ENCODE measurements at places on chromosomes 4 and X. TPM values are rescaled to one million over a fixed set of nuclear protein-coding genes. Genes with fewer than 3 reads are reported as not detected.

DNA sequence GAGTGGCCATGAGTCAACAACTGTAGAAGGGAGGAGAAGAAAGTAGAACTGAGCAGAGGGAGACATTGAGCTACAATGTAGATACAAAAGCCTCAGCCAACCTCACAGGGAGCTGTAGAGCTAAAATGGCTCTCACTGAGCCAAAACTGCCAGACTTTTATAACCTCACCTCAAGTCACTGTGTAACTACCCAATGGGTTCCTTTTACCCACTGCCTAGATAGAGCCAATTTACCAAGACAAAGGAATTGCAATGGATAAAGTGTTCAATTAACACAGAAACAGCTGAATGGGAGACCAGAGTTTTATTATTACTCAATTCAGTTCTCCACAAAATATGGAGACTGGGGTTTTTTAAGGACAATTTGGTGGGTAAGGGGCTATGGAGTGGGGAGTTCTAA, 938.9 kb upstream of the GRIA3 start:
- DNase-seq: no peak

- DNase-seq: no peak
Measured at GRCh38 chrX:129649268-129650182, 5.2 kb downstream of the APLN start.

DNA sequence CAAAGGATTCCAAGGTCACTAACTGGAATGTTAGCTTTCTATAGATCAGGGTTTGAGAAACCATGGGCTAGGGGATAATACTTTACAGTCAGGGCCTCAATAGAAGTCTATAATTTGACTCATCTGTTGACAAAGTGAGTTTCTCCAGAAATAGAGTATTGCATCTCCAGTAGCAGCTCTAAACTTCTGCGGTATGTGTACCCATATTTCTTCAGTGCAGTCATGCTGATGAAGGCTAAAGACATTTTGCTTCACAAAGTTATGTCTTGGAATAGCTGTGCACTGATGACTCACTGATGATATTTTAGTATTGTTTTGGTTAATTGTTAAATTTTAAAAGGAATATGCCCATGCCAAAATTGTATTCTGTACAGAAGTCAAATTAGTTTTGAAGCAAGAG, 464.9 kb upstream of the AMOT start:
- DNase-seq: no peak

GRCh38 chrX:136629084-136629750, 18.7 kb upstream of the CD40LG start:
- DNase-seq: no peak

- no peak for DNase-seq
Measured at GRCh38 chr4:189858435-189858834, 82.2 kb upstream of the FRG1 start.

DNA sequence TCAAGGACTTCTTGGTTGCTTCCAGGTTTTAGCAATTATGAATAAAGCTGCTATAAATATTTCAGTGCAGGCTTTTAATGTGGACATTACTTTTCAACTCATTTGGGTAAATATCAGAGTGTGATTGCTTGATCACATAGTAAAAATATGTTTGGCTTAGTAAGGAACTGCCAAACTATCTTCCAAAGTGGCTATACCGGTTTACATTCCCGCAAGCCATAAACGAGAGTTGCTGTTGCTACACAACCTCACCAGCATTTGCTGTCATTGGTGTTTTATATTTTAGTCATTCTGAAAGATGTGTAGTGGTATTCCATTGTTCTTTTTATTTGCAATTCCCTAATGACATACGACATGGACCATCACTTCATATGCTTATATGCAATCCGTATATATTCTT, 30.9 kb upstream of the SPOCK3 start:
- no peak for DNase-seq

The REELD1 gene
- 0.28 TPM for total RNA-seq

DNA sequence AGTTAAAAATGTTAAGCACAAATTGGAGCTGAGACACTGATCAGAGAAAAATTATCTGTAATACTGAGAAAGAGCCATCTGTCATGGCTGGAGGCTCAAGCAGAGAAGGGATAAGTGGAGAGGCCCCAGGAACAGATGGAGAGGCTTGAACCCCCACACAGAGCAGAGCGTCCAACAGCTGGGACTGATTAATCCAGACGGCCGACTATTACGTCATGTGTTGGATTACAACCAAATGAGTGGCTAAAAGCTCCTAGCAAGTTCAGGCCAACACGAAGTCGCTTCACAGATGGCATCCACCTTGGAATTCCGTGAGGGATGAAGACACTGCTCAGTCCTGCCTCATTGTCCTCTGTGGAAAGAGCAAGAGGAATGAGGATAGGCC, 57.7 kb upstream of the ATXN3L start:
- no peak for DNase-seq

The DCX gene
- not detected for total RNA-seq

DNA sequence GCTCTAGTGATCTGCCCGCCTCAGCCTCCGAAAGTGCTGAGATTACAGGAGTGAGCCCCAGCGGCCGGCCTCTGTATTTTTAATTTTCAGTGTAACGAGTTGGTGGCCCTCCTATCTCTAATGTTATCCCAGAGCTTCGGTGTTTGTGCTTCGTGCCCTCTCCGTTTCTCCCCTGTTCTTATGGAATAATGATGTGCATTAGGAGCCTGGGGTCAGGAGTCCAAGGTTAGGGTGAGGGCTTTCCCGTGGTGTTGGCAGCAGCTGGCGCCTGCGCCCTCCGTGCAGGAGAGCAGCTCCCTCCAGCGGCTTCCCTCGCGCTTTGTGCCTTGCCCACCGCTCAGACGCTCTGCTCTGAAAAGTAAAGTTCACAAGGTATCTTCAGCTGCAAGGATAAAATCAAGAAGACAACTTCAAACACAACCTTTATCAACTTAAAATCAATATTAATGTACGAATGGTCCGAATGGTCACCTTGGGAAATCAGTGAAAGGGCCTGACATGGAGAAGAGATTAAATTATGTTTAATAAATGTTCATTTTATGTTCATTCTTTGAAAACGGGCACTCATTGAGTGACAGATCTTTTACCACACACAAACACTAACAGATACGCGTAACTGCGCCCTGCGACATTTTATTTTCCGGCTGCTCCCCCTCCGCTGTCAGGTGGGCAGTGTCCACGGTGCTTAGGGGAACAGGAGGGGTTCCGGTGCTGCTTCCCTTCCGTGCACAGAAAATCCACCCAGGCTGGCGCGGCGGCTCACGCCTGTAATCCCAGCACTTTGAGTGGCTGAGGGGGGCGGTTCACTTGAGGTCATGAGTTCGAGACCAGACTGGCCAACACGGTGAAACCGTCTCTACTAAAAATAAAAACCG, 62.4 kb downstream of the TRAPPC11 start:
- peak; percentile 52 for DNase-seq

DNA sequence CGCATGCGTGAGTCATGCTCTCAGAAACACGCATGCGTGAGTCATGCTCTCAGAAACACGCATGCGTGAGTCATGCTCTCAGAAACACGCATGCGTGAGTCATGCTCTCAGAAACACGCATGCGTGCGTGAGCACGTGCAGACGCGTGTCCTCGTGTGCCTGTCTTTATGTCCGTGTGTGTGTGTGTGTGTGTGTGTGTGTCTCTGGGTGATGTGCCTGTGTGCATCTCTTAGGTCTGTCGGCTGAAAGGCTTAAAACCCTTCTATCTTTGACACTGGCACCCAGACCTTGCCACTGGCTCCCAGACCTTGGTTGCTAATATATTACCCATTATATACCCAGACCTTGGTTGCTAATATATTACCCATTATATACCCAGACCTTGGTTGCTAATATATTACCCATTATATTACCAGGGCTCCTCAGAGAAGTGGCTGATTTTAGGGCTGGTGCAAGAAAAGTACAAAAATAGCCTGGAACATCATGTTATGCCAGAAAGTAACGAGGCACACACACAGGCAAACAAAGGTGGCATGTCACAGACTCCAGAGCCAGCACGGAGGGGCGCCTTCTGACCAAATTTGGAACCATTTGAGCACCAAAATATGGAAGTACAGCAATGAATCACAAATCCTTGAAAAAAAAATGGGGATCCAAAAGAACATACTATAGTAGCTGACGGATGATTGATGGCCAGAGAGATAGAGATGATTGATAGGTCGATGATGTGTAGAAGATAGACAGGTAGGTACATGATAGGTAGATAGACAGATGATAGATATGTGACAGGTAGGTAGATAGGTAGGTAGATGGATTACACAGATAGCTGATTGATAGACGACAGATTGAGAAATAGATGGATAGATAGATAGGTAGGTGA, 19.2 kb upstream of the ADRA2C start:
- no peak for DNase-seq

GRCh38 chr4:64940698-64941097, 531.4 kb upstream of the TECRL start:
- DNase-seq: no peak

The GAGE10 gene
- not detected for total RNA-seq

- DNase-seq: no peak
Measured at GRCh38 chrX:39591099-39591498, 506.7 kb downstream of the BCOR start.

DNA sequence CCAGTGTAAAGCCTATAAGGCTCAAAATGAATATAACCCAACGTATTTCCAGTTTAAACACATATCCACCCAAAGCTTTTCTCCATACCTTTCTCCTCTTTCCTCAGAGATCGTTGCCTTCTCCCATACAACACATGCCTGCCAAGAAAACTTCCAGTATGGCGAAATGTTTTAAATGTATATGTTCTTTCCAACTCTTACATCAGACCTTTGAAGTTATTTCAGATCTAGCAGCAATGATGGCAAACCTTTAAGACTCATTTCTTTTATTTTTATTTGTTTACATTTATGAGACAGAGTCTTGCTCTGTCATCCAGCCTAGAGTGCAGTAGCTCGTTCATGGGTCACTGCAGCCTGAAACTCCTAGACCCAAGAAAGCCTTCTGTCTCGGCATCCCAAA, 265.4 kb downstream of the BMPR1B start:
- DNase-seq: no peak

- DNase-seq: peak; percentile 26
Measured at GRCh38 chrX:76454456-76454927, 27.0 kb downstream of the MAGEE1 start.

The CHRNA9 gene
- total RNA-seq: 0.68 TPM

- DNase-seq: no peak
Measured at GRCh38 chr4:125459531-125459930, 144.8 kb downstream of the FAT4 start.

DNA sequence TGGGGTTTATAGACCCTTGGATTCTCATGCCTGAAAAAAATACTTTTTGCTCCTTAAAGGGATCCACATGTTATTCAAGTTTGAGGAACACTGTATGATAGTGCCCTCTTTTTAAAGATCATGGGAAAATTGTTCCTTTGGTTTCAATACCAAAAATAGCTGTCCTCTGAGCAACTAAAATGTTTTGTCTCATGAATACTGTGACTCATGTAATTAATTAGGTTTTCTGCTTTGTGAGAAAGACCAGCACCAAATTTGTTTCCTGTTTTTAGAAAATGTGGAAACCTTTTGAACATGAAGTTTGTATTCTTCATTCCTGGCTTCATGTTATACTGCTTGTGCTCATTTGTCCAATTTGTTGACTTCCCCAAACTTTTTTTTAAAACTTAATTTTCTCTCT, 127.6 kb upstream of the SH3RF1 start:
- no peak for DNase-seq

The DCLK2 gene
- not detected for total RNA-seq

The ANXA3 gene
- total RNA-seq: 5.6 TPM

DNA sequence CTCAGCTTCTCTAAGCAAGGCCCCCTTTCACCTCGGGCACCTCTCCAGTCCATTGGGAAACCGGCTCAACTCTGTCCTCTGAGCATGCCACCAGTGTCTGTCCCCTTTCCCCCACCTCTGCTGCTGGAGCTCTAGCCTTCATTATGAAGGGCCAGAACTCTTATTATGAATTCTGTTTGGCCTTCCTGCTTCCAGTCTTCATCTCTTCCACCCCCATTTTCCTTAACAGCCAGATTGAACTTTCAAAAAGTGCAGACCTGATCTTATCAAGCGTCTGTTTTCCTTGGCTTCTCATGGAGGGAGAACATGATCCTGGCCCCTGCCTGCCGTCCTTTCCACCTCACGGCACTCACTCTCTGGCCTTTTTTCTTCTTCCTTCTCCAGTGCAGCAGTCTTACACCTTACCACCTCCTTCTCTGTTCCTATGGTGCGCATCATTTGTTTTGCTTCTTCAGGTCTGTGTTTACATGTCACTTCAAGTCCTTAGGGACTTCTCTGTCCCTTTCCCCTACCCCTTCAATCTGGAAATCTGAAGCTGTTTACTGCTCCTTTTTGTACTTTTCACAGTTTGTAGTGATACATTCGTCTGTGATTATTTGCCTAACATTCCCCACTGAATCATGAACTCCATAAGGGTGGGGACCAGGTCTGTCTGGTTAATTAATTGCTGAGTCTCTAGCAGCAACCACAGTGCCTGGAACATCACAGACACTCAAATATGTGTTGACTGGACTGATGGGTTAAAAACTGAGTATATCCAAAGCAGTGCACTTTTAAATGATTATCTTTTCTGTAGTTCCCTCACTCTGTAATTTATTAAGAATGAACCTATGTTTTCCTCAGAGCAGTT, 55.8 kb downstream of the FNIP2 start:
- DNase-seq: no peak

DNA sequence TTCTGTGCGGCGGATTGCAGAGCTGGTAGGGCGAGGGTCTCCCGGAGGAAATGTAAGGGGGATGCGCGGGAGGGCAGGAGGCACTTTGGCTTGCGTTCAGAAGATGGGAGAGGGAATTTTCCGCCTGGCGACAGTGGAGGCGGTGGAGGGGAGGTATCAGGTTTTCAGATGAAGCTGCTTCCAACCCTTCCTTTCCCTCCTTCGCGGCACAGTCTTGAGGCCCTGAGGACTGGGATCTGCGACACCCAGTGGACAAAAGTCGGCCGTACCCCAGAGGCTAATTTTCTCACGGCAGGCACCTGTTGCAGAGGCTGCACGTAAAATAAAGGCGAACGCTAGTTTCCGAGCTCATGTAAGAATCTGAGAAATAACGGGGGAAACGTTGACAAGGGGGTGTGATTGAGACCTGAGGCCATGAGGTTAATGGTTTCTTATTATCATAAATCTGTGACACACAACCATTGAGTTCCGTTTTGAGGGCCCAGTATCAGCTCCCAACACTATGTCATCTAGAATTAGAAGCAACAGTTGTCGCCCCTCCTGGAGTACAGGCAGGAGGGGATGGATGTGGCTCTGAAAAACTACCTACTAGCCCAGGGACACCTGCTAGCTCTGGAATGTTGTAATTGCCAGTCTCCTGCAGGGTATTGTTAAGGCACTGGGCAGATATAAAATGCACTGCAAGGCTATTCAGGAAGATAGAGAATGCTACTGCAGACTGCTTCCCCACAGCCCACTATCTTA, 1.1 kb downstream of the ZCCHC18 start:
- DNase-seq: peak; percentile 49

- DNase-seq: no peak
Measured at GRCh38 chrX:131741103-131741581, 197.3 kb downstream of the OR13H1 start.

GRCh38 chr4:185110375-185110823, 32.7 kb upstream of the SLC25A4 start:
- no peak for DNase-seq

GRCh38 chrX:10052906-10053625, 85.9 kb downstream of the CLDN34 start:
- DNase-seq: no peak
